Hematopoietic multipotent progenitor cell treated with erythropoietin and hydrocortisone succinate and interleukin-3 and kit ligand, for 8 days (in vitro differentiated cells): ENCODE measurements at places on chromosomes 6 and 20.

- no peak for DNase-seq
Measured at GRCh38 chr20:9156529-9157280, 87.8 kb downstream of the PLCB4 start.

- DNase-seq, result no peak
Measured at GRCh38 chr6:107511511-107511993, 21.6 kb downstream of the SOBP start.

DNA sequence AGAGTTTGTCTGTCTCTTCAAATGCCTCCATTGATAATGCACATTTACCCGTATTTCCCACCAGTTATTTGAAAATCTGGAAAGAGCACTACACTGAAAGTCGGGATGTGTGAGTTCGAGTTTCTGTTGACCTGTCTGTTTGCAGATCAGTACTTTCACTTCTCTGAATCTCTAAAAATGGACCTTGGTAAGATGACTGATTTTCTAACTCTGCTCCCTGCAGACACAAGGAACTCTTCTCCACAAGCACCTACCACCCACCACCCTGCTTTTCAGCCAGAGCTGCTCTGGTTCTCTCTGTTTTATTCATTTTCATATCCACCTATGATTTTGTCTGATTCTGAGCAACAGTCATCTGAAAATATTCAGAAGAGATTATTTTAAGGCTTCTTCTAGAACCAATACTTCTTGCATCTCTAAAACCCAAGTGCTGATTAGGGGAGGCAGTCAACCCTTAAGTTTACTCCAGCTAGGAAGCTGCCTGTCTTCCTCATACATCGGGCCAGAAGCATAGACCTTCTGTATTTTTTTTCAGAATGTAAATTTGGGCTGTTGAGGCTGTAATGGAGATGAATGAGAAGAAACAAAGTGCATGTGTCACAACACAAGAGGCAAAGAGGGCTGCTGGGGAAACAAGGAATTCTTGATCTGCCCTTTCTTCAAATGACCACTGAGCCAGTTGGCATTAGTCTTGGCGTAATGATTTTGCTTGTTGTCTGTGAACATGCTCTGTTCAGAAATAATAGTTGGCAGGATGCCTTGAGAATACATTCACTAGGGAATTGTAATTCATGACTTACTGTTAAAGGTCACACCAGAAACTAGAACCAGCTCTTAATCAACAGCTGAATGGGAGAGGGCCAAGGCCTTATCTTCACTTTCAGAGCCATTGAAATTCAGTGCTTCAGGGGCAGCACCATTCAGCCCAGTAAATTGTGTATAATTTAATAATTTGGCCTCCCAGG is 85.4 kb upstream of the MYLIP start:
- peak; percentile 9 for DNase-seq

DNA sequence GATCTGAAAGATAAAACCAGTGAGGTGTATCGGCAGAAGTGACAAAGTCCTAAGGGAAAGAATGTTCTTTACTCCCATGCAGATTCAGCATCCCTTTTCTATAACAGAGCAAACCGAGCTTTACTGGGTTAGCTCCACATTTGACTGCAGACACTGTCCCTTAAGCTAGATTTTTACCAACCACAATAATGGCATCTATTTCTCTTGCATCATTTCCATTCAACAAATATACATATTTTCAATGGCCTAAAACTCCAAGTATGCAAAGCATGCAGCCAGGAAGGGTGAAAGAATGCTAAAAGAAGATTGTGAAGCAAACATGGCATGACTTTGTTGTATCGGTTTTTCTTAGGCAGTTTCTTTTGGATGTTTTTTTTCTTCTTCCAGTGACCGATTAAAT is 255.4 kb downstream of the OGFRL1 start:
- no peak for DNase-seq

- DNase-seq, result no peak
Measured at GRCh38 chr20:23645575-23645974, 7.8 kb upstream of the CST3 start.

- DNase-seq, result no peak
Measured at GRCh38 chr20:44646023-44646640, 5.4 kb downstream of the ADA start.

DNA sequence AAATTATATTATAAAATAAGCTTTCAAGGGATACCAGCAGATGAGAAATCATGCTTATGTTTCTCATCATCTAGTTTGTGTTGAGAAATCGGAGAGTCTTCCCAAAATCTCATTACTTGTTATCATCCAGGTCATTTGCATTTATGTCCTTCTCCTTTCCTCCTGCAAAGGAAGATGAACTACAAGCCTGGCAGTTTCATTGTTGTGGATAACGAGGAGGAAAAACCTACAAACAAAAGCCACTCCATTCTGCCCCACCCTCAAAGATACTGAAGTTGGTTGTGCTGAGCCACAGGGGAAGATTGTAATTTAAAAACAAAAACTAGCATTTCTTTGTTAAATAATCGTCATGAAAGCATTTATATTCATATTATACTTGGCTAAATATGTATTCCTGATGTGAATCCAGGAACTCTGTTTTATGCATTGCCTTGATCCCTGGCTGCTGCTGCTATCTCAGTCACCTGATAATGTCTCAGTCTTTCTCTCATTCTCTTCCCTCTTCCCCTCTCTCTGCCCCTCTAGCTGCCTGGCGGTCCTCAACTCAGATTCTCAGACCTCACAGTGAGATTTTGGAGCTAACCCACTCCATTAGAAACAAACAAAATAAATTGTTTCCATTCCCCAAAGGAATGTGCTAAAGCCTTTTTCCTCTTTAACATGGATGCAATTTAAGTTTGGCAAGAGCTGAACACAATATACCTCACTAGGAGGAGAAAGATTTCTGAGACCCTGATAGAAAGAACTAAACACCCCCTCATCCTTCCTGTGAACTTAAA is 185.3 kb downstream of the ADAT2 start:
- DNase-seq, result no peak

DNA sequence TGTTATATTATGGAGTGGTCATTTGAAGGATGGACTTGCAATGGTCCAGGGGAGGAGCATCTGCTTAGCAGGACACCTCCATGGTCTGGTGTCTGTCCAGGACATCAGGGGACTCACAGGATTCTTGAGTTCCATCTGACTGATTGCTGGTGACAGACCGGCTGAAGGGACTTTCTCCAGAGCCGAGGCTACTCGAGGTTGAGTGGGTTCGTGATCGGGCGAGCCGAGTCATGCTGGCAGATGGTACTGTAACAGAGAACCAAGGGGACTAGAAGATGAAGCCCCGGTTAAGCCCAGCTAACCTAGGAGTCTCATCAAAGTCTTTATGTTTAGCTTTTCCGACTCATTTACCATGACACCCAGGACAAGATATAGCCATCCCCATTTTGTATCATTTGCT is 7.5 kb upstream of the SLA2 start:
- no peak for DNase-seq

GRCh38 chr6:15329197-15329671 is 83.4 kb downstream of the JARID2 start:
- peak; percentile 48 for DNase-seq
